ENCODE measurements at places on chromosomes 6 and 20. TPM values are rescaled to one million over a fixed set of nuclear protein-coding genes. Genes with fewer than 3 reads are reported as not detected.

The CDSN gene
- total RNA-seq = not detected

The WFDC10B gene
- not detected for total RNA-seq

The KCNK17 gene
- 11.6 TPM for total RNA-seq

The TSBP1 gene
- not detected for total RNA-seq

The SAPCD1 gene
- total RNA-seq = 11.9 TPM

The L3MBTL3 gene
- total RNA-seq = 30.3 TPM

The SOBP gene
- total RNA-seq = 15.4 TPM

The NDRG3 gene
- 24.7 TPM for total RNA-seq

The PKIG gene
- total RNA-seq = 34.4 TPM

- H3K4me1 ChIP-seq = peaks cover 7% of the 10 kb centered on the region
- peaks cover 1% of the 10 kb centered on the region for H3K36me3 ChIP-seq
- no peak for DNase-seq
- H3K4me3 ChIP-seq = no peak overlapping the region
- H3K27me3 ChIP-seq = peaks cover 6% of the 10 kb centered on the region
Observed at GRCh38 chr6:132322398-132322797, 78.9 kb downstream of the MOXD1 start.

DNA sequence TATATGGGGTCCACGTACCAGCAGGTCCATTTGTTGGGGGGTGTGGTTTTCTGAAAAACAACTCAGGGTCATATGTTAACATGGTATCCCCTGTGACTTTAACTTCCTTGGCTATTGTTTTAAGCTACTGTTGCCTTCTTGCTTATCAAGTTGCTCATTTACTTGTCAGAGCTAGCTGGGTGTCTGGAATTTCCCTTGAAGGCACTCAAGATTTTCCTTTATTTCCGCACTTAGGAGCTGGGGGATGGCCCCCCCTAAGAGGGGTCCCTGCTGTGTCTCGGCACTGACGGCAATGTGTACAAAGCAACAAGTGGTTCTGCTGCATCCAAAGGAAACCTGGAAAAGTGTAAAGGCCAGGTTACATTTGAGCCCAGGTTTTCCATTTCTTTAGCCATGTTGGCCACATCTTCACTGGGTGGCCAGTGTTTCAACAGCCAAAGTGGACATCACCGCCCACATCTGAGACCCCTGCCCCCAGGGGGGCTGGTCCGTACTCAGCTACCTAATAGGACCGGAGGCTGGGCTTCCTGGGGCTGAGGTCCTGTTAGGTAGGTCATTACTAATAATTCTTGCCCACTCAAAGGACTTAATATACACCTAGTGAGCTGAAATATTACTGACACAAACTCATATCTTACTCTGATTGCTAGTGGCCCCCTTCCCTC, 24.8 kb upstream of the SYNDIG1 start:
- peaks cover 22% of the 10 kb centered on the region for H3K27me3 ChIP-seq
- no peaks in the 10 kb centered on the region for H3K36me3 ChIP-seq
- H3K4me3 ChIP-seq = no peak overlapping the region
- peaks cover 20% of the 10 kb centered on the region for H3K4me1 ChIP-seq
- H3K27ac ChIP-seq = no peak overlapping the region

DNA sequence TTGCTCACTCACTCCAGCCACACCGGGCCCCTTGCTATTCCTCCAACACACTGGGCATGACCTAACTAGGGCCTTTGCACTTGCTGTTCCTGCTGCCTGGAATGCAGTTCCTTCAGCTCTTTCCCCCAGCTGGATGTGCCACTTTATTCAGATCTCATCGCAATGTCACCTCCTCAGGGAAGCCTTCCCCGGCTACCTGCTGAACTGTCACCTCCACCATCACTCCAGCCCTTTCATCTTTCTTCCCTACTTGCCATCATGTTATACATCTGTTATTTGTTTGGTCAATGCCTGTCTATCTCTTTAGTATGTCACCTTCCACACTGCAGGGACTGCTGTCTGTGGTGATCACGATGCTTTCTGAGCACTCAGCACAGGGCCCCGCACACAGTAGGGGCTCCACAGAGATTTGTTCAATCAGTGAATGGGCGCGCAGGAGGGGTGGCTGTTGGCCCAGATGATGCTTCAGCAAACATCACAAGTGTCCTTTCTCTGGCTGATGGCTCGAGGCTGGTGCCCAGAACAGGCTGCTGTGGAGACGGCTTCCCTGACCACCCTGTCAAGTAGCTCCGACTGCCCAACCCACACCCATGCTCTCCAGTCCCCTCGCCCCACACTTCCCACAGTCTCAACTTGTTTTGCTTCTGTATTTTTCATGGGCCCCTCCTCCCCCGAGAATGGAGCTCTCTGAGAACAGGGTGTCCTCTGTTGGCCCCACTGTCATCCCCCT, 31.8 kb downstream of the CEBPB start:
- no peak for DNase-seq
- H3K27me3 ChIP-seq = no peaks in the 10 kb centered on the region
- H3K27ac ChIP-seq = no peak overlapping the region
- peaks cover 10% of the 10 kb centered on the region for H3K4me1 ChIP-seq
- no peak overlapping the region for H3K4me3 ChIP-seq
- no peaks in the 10 kb centered on the region for H3K36me3 ChIP-seq

DNA sequence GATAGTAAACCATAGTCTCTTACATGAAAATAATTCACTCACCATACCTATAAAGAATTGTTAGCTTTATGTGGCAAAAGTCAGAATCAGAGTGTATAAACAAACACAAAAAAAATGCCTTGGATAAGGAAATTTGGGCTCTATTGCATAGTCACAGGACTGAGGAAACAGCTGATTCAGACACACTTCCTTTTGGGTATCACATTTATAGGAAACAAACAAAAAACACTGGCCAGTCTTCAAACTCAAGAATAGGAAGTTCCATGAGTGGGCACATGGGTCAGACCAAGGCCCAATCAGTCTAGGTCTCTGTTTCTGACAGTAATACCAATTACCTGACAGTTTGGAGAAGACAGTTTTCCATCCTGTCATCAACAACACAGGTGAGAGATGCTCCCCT, 8.0 kb downstream of the SLC18B1 start:
- H3K27me3 ChIP-seq = no peaks in the 10 kb centered on the region
- DNase-seq = no peak
- H3K27ac ChIP-seq = no peak overlapping the region
- H3K4me3 ChIP-seq = no peak overlapping the region

- DNase-seq = no peak
- no peak overlapping the region for H3K4me3 ChIP-seq
- no peaks in the 10 kb centered on the region for H3K4me1 ChIP-seq
- no peaks in the 10 kb centered on the region for H3K27me3 ChIP-seq
- no peak overlapping the region for H3K27ac ChIP-seq
- peaks cover 20% of the 10 kb centered on the region for H3K36me3 ChIP-seq
Observed at GRCh38 chr20:41403604-41404003, 37.0 kb upstream of the EMILIN3 start.

DNA sequence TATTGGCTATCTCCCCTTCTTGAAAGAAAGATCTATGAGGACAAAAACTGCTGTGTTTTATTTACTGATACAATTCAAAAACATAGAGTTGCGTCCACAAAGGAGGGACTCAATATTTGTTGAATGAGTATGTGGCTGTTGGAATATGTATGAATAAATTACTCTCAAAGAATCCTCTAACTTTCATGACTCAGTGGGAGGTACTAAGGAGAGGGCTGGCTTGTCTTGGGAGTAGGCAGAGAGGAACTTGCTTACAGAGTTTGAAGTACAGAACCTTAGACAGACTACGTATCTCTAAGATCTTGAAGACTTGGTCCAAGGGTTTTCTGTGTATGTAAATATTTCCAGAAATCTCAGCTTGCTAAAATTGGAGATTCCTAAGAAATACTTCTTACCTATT, 504.0 kb upstream of the PTCHD4 start:
- no peaks in the 10 kb centered on the region for H3K36me3 ChIP-seq
- no peaks in the 10 kb centered on the region for H3K27me3 ChIP-seq
- H3K4me3 ChIP-seq = no peak overlapping the region
- H3K27ac ChIP-seq = no peak overlapping the region

- H3K4me3 ChIP-seq = no peak overlapping the region
- H3K27me3 ChIP-seq = no peaks in the 10 kb centered on the region
- peaks cover 10% of the 10 kb centered on the region for H3K4me1 ChIP-seq
- H3K27ac ChIP-seq = no peak overlapping the region
Observed at GRCh38 chr6:154408891-154409500, 52.4 kb upstream of the IPCEF1 start.

DNA sequence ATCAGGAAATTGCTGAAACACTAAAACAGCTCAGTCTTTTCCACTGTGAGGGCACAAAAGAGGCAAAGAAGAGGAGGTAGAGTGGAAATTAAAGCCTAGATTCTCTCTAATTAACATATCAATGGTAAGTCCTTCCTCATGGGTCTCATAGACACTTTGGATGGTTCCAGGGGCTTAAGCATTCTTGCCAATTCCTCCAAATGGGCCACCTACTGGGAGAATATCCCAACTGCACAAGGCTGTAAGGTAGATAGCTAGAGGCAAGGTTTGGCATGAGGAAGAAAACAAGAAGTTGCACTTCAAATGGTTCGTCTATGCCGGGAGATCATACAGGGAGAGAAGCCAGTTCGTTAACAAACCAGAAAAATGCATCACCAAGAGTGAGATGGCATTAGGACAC, 107.6 kb upstream of the KHDRBS2 start:
- no peak overlapping the region for H3K27ac ChIP-seq
- no peaks in the 10 kb centered on the region for H3K36me3 ChIP-seq

DNA sequence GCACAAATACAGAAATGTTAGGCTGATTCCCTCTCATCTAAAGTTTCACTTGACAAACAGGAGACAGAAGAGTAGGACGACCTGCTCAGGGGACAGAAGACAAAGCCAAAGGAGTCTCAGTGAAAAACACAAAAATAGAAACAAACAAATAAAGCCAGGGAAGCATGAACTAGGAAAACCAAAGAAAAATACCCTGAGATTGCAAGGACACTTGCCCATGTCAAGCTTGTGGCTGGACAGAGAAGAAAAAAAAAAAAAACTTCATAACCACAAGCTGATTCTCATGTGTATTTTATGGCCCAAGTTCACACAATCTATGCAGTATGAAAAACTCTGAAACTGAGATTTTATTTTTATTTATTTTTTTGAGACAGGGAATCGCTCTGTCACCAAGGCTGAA, 85.6 kb upstream of the BEND6 start:
- peaks cover 11% of the 10 kb centered on the region for H3K4me1 ChIP-seq
- no peak overlapping the region for H3K4me3 ChIP-seq
- no peaks in the 10 kb centered on the region for H3K36me3 ChIP-seq
- peaks cover 5% of the 10 kb centered on the region for H3K27me3 ChIP-seq

- H3K27ac ChIP-seq = no peak overlapping the region
- no peaks in the 10 kb centered on the region for H3K36me3 ChIP-seq
- H3K4me3 ChIP-seq = no peak overlapping the region
- peaks cover 12% of the 10 kb centered on the region for H3K27me3 ChIP-seq
- H3K4me1 ChIP-seq = peaks cover 23% of the 10 kb centered on the region
Observed at GRCh38 chr6:142929751-142930358, 15.1 kb downstream of the HIVEP2 start.

DNA sequence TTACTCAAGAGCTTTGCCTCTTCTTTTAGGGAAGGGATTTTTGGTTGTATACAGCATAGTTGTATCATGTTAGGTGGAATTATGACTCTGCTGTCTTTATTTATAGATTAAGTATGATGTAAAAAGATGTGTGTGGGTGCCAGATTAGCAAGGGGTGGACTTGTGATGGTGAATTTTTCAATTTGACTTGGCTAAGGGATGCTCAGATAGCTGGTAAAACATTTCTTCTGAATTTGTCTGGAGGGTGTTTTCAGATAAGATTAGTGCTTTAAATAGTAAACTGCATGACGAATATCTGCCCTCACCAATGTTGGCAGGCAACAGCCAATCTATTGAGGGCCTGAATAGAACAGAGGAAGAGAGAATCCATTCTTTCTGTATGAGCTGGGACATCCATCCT, 173.3 kb upstream of the TNFAIP3 start:
- no peak overlapping the region for H3K4me3 ChIP-seq
- peaks cover 33% of the 10 kb centered on the region for H3K4me1 ChIP-seq
- H3K36me3 ChIP-seq = no peaks in the 10 kb centered on the region
- no peak overlapping the region for H3K27ac ChIP-seq
- DNase-seq = no peak
- H3K27me3 ChIP-seq = no peaks in the 10 kb centered on the region

- H3K27me3 ChIP-seq = peaks cover 55% of the 10 kb centered on the region
- H3K4me1 ChIP-seq = no peaks in the 10 kb centered on the region
- no peak overlapping the region for H3K4me3 ChIP-seq
- DNase-seq = no peak
- H3K36me3 ChIP-seq = no peaks in the 10 kb centered on the region
- H3K27ac ChIP-seq = no peak overlapping the region
Observed at GRCh38 chr20:64044484-64045247, 4.8 kb downstream of the SOX18 start.

- H3K4me3 ChIP-seq = no peak overlapping the region
- no peaks in the 10 kb centered on the region for H3K36me3 ChIP-seq
- no peaks in the 10 kb centered on the region for H3K27me3 ChIP-seq
- H3K27ac ChIP-seq = no peak overlapping the region
Observed at GRCh38 chr6:3455569-3456394, 1.1 kb downstream of the SLC22A23 start.

GRCh38 chr6:165837948-165838745, 175.1 kb upstream of the PDE10A start:
- DNase-seq = no peak
- no peak overlapping the region for H3K4me3 ChIP-seq
- H3K36me3 ChIP-seq = no peaks in the 10 kb centered on the region
- H3K27ac ChIP-seq = no peak overlapping the region
- H3K27me3 ChIP-seq = peaks cover 43% of the 10 kb centered on the region

DNA sequence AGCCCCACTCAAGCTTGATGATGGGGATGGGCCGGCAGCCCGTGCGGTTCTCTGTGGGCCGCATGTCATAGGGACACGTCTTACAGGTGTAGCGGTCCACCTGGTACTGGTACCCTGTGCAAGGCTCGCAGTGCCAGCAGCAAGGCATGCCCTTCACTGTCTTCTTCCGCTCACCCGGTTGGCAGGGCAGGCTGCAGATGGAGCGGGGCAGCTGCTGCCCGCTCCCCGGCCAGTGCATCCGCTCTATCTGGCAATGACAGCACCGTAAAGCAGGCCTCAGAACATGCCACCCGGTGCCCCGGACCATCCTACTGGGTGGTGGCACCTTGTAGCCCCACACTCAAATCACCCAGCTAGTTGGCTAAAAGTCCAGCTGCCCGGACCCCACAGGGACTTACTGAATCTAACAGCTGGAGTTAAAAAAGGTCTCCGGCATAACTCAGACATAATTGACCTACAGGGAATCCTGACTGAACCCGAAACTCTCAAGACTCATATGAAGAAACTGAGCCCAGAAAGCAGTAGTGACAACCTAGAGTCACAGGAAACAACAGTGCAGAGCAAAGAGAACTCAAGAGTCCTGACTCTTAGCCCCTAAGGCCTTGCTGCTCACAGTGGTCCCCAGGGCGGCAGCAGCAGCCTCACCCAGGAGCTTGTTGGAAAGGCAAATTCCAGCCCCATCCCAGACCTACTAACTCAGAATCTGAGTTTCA, 109.4 kb downstream of the GRM4 start:
- no peak overlapping the region for H3K27ac ChIP-seq
- no peak overlapping the region for H3K4me3 ChIP-seq
- H3K4me1 ChIP-seq = no peaks in the 10 kb centered on the region
- DNase-seq = no peak
- peaks cover 49% of the 10 kb centered on the region for H3K27me3 ChIP-seq

- no peak overlapping the region for H3K27ac ChIP-seq
- no peaks in the 10 kb centered on the region for H3K27me3 ChIP-seq
- no peak for DNase-seq
- H3K4me1 ChIP-seq = peaks cover 2% of the 10 kb centered on the region
- no peaks in the 10 kb centered on the region for H3K36me3 ChIP-seq
Observed at GRCh38 chr6:149492798-149493343, 8.1 kb upstream of the ZC3H12D start.

- H3K36me3 ChIP-seq = peaks cover 2% of the 10 kb centered on the region
- H3K27me3 ChIP-seq = peaks cover 11% of the 10 kb centered on the region
Observed at GRCh38 chr20:34546751-34547181, 11.8 kb upstream of the MAP1LC3A start.
